Left kidney (tissue), 8 donors: ENCODE measurements at places on chromosomes 11 and 22. TPM values are rescaled to one million over a fixed set of nuclear protein-coding genes. Genes with fewer than 3 reads are reported as not detected.

The CHST1 gene
- 11.1 TPM for polyA plus RNA-seq

GRCh38 chr22:48459259-48459658 lies 1368.4 kb downstream of the BRD1 start:
- no peak for DNase-seq

DNA sequence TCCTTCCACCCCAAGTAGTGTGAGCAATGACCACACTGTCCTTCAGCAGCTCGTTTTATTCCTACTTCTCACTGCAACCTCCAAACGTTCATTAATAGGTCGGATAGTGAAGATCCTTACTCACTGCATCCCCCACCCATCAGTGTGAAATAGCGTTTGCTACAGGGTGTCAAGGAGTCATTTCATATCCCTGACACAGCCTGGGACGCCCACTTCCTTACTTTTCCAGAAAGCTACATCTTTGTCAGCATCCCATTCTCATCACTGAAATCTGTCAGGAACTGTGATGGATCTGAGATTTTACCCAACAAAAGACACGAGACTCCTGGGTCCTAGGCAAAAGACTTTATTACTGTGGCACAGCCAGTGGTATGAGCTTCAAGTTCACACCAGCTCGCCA lies 592.4 kb downstream of the NTM start:
- no peak for DNase-seq

- no peak for DNase-seq
These were observed 686 bp downstream of the USP2 start for GRCh38 chr11:119380827-119381180.

The POU2AF3 gene
- polyA plus RNA-seq: 8.0 TPM

DNA sequence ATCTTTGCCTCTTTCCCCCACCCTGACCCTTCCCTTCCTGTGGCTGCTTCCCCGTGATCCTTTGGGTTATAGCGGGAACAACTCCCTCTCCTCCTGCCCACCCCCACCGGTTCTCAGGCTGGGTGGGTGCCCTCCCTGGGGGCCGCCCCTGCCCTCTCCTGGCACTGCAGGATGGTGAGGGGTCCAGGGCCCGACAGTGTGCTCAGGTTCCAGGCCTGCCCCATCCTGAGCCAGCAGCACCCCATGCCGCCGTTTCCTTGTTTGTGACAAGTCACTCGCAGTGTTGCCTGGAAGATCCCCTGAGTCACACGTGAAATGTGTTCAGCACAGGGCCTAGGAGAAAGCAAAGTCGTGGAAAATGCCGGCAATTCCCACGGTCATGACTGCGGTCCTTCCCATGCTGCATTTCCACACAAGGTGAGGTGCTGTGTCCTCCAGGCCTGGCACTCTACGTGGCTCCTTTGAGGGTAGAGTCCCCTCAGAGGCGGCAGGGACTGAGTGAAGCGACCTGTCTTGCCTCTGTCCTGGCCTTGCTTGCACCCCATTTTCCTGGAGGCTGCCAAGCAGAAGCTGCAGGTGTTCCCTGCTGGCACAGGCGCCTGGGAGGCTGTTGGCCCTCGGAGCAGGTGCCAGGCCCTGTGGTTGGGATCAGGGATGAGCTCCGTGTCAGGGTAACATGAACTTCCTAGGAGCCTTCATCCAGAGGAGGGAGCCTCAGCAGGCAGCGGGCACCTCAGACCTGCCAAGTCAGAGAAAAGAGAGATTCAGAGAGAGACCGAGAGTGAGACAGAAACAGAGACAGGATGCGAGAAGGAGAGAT lies 80.5 kb upstream of the LINC01488 start:
- no peak for DNase-seq

GRCh38 chr11:69344570-69345145 lies 50.7 kb downstream of the MYEOV start:
- no peak for DNase-seq

The SERPING1 gene
- polyA plus RNA-seq: 137 TPM

The CSF2RB gene
- 1.9 TPM for polyA plus RNA-seq

DNA sequence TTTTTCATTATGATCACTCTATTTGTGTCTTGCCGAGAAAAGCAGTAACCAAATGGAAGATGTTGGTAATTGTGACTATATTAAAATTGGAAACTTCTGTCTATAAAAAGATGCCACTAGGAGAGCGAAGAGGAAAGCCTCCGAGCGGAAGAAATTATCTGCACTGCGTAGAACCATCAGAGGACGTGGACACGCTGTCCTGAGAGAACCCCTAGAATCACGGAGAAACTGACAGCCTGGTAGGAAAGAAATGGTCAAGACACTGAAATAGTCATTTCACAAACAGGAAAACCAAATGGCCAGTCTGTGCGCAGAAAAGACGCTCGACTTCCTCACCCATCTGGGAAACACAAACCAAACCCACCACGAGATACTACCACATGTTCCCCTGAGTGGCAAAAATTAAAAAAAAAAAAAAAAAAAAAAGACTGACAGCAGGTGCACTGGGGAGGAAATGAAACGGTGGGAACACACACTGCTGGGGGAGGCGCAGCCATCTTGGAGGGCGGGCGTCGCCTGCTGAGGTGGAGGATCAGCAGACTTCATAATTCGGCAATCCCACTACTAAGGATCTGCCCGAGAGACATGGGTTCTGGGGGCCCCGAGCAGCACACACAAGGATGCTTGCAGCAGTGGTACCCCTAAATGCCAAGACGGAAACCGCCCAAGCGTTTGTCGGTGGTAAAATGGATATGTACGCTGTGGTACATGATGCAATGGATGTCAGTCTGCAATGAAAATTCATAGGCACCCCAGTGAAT lies 21.3 kb downstream of the IFITM10 start:
- no peak for DNase-seq

GRCh38 chr22:42596863-42597530 lies 17.7 kb downstream of the POLDIP3 start:
- no peak for DNase-seq

The KDM2A gene
- 87.2 TPM for polyA plus RNA-seq

GRCh38 chr11:63883791-63884190 lies 33.2 kb downstream of the RCOR2 start:
- DNase-seq: no peak

The TAGLN gene
- 114 TPM for polyA plus RNA-seq

The NXPE1 gene
- polyA plus RNA-seq: 0.10 TPM

The TBX10 gene
- polyA plus RNA-seq: not detected

The APOL3 gene
- 15.7 TPM for polyA plus RNA-seq
